ELF-1 (cell line): ENCODE measurements at places on chromosomes 12 and 14.

DNA sequence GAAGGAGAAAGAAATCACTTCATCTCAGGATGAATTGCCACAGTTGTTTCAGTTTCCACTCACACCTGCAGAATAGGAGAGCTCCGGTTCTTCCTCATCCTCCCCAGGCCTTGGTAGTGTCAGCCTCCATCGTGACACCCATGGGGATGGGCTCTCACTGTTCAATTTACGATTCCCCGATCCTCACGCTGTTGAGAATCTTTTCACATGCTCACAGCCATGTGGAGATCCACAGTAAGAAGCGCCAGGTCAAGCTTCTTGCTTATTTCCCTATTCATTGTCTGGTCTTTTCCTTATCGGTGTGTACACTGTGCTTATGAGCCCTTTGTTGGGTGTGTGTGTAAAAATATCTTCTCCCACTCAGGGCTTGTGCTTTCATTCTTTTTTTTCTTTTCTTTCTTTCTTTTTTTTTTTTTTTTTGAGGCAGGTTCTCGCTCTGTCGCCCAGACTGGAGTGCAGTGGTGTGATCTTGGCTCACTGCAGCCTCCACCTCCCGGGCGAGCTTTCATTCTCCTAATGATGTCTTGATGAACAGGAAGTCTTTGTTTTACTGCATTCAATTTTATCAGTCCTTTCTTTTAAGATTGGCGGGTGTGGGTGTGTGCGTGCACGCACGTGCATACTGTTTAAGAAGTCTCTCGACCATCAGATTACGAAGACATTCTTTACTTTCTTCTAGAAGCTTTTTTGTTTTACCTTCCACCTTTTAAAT lies 21.5 kb downstream of the RIN3 start:
- DNase-seq, result no peak

- no peak for DNase-seq
Observed at GRCh38 chr14:63371033-63371432, 52.3 kb upstream of the GPHB5 start.

DNA sequence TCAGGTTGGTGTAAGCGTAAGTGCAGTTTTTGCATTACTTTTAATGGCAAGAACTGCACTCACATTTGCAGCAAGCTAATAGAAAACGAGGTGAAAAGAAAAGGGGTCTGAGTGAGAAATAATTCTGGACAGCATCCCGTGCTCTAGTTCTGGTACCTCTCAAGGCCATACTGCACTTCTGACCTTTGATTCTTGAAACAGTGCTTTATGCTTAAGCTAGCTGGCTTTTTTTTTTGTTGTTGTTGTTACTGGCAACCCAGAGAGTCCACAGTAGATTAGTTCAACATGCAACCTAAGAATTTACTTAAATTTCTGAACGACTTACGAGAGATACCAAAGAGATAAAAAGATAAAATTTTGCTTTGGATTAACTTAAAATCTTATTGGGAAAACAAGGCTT lies 75.2 kb upstream of the PRKD1 start:
- DNase-seq, result no peak

GRCh38 chr14:56501909-56502530 lies 77.6 kb upstream of the TMEM260 start:
- peak; percentile 70 for DNase-seq

DNA sequence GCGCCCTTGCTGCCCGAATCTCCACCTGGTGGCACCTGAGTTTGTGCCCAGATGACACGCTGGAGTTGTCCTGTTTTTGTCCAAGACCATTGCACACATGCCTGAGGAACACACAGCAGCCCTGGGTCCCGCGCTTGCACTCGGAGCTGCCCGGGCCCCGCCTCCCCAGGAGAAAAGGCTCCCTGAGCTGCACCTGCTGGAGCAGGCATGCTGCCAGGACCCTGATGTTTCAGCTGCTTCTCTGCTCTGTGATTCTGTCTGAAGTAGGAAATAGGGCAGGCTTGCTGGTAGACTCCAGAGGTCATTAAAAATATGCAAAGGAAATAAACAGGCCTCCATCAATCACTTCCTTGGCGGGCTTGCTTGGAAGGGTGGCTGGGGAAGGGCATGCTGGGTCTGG lies 271.6 kb downstream of the CACNA1C start:
- no peak for DNase-seq
